K562 (cell line): ENCODE measurements at places on chromosomes 2 and 18. TPM values are rescaled to one million over a fixed set of nuclear protein-coding genes. Genes with fewer than 3 reads are reported as not detected.

SUPT7L gene
- polyA plus RNA-seq, result 46.2 and 50.8 TPM in 2 replicates

DNA sequence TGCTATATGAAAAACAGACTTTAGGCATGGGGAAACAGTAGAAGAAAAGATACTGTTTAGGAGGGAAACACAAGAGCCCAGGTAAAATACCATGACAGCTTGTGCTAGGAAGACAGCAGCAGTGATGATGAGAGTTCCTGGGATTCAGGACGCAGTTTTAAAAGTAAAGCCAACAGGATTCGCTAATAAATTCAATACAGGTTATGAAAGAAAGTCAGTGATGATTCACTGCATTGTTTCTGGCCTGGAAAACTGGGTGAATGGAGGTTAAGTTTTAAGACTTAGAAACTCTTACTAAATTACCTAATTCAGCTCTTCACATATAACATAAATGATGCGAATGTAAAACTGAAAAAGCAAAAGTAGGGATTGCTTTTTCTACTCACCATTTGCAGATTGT, 27.9 kb upstream of the RNU4ATAC start:
- DNase-seq, result no peak

GRCh38 chr2:28346587-28346986, 46.1 kb upstream of the FOSL2 start:
- DNase-seq, result no peak

DNA sequence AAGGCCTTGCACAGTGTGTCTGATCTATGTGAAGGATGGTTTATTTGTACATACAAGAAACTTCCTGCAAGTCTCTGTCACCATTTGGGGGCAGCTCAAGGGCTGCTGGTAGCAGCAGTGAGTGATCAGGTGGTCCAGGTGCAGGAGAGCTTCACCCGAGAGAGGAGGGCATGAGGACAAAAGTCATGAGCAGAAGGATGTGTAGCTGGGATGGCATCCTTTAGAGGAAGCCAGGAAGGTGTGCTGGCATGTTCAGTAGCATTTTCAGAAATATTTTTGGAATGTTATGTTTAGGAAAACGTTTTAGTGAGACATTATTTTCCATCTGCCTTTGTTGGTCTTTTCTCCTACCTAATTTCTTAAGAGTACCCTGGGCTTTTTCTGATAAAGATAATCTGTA, 31.9 kb downstream of the VWA3B start:
- DNase-seq, result no peak
